ENCODE measurements at places on chromosomes 2 and 18.

GRCh38 chr2:25854613-25855012, 23.7 kb downstream of the ASXL2 start:
- no peak for DNase-seq

DNA sequence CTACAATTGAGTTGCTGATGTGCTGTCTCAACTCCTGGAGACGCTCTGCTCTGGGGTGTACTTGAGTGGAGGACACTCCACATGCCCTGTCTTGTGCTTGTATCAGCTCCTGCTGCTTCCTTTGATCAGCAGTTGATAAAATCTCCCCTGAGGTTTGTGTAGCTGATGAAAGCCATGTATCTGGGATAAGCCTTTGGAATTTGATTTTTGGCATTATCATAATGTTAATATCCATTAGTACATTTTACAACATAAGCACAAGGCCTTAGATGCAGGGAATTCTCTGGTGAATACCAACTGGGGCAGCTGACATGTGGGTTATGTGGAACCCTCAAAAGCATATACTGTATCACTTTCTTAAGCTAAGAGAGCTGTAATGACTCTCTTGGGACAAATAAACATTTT, 222.7 kb upstream of the ITGA4 start:
- DNase-seq: no peak

- DNase-seq: no peak
Observed at GRCh38 chr18:55421615-55422419, 166.2 kb downstream of the TCF4 start.

DNA sequence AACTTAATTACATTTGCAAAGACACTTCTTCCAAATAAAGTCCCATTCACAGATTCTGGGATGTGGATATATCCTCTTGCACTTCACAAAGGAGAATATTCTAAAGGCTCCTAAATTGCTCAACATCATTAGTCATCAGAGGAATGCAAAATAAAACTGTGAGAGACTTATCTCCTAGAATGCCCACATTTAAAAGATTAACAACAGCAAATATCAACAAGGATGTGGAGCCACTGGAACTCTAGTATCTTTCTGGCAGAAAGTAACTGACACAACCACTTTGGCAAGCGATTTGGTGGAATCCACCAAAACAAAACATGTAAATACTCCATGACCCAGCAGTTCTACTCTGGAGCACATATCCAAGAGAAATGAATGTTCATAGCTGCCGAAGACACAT, 4.6 kb downstream of the NEU2 start:
- no peak for DNase-seq

GRCh38 chr2:217231212-217231611, 371.3 kb upstream of the TNP1 start:
- no peak for DNase-seq

- no peak for DNase-seq
Observed at GRCh38 chr2:40432921-40433483, 18.9 kb downstream of the SLC8A1 start.

DNA sequence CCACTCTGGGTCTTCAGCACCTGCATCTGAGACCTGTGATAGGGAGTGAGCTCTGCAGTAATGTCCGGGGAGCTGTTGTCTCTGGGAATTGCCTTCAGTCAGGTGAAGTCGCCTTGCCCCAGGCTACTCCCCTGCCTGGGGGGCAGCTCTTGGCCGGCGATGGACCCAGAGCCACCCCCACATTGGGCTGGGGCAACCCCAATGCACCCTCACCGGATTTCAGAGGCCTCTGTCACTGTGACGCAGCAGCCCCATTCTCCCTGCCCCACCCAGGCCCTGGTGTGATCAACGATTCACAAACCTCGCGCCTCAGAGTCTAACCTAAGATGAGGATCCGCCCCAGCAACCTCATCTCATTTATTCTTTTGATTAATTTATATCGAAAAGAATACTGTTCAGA, 303.6 kb downstream of the NDUFA10 start:
- DNase-seq: no peak

DNA sequence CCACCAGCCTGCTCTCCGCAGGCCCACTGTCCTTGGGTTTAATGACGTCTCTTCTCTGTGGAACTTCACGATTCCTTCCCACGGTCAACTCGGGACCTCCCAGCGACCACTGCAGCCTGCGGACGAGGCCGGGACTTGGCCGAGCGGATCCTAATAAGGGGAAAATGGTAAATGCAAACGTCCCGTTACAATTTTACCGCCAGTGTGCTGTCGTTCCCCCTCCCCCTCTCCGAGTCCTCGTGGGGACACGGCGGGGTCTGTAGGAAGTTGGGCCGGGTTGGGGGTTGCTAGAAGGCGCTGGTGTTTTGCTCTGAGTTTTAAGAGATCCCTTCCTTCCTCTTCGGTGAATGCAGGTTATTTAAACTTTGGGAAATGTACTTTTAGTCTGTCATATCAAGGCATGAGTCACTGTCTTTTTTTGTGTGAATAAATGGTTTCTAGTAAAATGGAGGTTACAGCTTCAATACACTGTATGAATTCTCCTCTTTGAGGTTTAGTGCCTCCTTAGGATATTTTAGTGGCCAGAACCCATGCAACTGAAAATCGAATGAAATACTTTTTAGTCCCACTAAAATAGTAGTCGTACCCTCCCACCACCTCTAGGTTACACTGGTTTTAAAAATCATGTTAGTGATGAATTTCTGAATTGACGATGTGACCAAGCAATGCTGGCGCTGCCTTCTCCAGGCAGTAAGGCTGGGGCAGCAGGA, 2.3 kb downstream of the HOXD11 start:
- DNase-seq: no peak

DNA sequence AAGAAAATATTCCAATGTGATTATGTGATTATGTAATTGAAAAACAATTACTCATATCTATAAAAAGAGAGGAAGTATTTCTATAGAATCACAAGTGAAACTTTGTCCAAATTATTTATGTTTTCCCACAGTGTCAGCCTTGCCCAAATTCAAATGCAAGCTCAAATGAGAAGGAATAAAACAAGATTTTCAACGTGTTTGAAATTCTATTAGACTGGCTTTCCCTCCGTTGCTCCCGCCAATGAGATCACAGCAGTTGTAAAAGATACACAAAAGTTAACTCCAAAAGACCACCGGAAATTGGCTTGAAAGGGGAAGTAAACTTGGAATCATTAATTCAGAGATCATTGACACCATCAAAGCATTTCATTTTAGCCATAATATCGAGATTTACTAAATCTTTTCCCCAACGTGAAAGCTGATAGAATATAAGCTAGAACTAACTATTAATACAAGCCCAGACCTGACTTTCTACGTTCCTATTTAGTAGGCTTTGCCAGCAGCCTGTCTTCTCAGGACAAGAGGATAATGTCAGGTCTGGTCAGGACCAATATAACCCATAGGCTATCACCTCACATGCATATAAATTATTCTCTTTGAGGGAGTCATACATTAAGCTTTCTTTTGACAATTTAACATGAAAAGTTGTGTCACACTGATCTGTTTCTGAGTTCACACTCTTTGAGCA, 222.6 kb upstream of the CHAC2 start:
- no peak for DNase-seq

GRCh38 chr18:63446266-63446665, 24.0 kb upstream of the VPS4B start:
- no peak for DNase-seq

- DNase-seq: no peak
Observed at GRCh38 chr2:171670655-171671054, 16.6 kb upstream of the DYNC1I2 start.

DNA sequence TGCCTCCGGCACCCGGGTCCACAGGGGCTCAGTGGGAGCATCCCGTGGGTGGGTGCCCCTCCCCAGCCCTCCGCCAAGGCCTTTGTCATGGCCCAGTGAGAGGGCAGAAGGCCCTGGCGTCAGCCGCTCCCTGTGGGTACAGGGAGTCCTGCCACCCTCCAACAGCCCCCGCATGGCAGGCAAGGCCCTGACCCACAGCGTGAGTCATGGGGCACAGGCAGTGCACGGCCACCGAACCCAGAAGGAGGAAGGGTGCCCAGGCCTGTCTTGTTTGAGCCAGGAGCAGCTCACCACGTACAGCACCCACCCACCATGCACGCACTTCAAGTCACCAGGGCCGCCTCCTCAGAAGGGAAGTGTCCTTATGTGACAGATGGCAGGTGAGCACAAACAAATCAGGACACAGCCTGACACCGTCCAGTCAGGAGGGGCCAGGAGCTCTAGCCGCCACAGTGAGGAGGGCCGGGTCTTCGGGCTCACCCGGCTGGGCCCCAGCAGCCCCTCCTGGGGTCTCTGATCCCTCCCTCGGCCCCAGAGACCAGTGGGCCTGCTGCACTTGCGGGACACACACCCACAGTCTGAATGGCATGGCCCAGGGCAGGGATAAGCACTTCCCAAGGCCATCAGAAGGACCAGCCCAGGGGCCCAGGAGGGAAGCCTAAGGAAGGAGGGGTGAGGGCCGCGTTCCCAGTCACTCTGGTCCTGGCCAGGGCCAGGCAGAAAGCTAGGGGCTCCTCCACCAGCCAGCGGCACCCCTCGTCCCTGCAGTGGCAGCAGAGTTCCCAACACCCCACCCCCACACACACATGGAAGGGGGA, 25.8 kb downstream of the BIN1 start:
- no peak for DNase-seq

DNA sequence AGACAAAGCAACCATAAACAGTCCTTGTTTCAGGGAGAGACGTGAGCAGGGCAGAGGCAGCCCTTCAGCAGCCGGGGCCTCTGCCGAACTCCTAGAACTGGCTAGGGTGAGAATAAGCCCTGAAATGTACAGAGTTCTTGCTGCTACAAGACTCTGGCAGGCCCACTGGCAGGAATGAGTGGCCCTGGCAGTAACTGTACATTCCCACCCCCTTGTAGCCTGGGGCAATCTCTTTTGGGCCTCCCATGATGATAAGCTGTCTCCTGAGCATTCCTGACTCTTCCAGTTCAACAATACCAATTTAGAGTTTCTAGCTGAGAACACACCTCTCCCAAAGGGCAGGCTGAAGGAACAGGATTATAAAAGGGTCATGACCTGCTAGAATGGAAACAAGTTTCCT, 54.3 kb downstream of the HAUS1 start:
- no peak for DNase-seq

DNA sequence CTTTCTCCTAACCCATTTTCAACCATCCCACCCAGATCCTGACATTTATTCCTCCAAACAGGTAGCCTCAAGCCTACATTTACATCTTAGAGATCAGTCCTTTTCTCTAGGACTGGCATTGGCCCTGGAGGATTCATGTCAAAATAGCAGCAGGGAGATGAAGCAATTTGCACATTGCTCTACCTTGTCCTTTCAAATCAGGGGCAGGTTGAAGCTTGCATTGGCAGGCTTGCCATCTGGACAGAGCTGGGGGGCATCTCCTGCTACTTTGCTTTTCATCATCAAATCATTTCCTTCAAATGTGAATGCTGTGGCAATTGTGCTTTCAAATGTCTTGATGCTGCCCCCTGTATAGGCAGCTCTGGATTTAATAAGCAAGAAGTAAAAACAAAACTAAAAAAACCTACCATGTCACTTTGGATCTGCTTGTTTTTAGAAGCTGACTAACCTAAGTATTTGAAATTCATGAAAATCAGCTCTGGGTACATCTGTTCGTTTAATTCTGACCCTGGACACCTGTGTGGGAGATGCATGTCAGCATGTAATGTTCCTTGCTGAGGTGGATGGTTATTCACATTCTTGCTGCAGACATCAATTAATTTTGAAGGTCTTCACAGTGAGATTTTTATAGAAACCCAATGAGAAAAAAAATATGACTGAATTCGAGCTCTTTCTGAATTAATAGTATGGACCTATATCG, 47.9 kb downstream of the KIF5C start:
- no peak for DNase-seq

- no peak for DNase-seq
Observed at GRCh38 chr2:190651413-190651812, 2.5 kb downstream of the NAB1 start.

GRCh38 chr2:53234548-53234903, 533.1 kb upstream of the CHAC2 start:
- no peak for DNase-seq

DNA sequence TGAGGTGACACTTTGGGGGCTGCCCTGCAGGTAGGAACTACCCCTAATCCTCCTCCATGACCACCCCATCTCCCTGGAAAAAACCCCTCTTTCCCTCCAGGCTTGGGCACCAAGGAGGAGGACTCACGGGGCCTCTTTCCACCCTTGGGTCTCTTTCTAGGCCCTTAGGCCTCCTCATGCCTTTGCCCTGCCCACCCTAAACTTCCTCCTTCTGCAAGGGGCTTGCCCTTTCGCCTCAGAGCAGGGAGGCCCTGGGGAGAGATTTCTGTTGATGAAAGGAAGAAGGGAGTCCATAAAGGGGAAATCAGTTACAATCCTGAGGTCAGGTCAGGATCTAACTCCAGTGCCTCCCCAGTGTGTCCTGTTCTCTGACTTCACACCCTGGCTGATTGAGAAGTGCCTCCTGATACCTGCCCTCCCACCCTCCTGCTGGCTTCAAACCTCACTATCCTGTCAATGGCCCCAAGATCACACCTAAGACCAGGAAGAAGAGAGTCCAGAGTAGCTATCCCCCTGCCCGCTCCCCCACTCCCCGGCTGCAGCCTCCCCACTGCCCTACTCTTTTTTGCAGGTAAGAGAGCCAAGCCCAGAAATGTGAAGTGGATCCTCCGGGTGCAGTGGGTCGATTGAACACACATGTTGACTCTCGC, 16.7 kb upstream of the TNS1 start:
- DNase-seq: no peak

- no peak for DNase-seq
Observed at GRCh38 chr2:64361151-64361938, 92.6 kb upstream of the LGALSL start.

- no peak for DNase-seq
Observed at GRCh38 chr2:241129086-241129871, 20.0 kb downstream of the PASK start.

DNA sequence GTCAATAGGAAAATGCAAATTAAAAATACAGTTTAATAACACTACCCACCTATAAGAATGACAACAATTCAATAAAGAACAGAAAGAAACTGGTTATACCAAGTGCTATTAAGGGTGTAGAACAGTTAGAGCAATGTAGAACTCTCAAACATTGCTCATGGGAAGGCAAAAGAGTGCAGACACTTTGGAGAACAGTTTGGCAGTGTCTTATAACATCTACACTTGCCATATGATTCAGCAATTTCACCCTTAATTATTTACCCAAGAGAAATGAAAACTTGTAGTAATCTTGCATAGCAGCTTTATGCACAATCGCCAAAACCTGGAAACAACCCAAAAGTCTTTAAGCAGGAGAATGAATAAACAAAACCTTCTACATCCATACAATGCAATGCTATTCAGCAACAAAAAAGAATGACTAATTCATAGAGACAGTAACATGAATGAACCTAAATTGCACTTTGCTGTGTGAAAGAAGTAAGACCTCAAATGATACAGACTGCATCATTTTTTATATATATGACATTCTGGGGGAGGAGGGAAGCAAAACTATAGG, 455.2 kb downstream of the THSD7B start:
- no peak for DNase-seq

GRCh38 chr2:8980096-8980495, 23.4 kb downstream of the MBOAT2 start:
- DNase-seq: no peak

- DNase-seq: no peak
Observed at GRCh38 chr18:3604498-3605408, 154.8 kb downstream of the TGIF1 start.

All from effector memory CD8-positive, alpha-beta T cell (primary cell).